Amygdala (tissue), 56 donors: ENCODE measurements at places on chromosomes 3 and 15.

DNA sequence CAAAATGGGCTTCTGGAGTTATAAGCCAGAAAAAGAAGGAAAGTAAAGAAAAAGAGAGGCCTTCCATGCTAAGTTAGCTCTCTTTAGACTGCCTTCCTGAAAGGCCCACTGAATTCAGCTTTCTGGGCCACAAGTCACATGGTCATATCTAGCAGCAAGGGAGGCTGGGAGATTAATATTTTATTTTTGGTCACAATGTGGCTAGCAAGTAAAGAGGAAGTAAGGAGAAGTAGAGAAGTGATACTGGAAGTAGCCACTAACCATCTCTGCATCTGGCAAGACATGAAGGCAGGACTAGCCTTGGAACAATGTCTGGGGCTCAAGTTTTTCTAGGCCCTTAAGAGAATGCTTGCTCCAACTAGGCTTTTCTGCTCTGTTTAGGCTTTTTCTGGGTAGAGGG lies 81.8 kb upstream of the UBE2E1 start:
- no peak for DNase-seq

GRCh38 chr3:30646181-30646876 lies 39.9 kb downstream of the TGFBR2 start:
- no peak for DNase-seq

DNA sequence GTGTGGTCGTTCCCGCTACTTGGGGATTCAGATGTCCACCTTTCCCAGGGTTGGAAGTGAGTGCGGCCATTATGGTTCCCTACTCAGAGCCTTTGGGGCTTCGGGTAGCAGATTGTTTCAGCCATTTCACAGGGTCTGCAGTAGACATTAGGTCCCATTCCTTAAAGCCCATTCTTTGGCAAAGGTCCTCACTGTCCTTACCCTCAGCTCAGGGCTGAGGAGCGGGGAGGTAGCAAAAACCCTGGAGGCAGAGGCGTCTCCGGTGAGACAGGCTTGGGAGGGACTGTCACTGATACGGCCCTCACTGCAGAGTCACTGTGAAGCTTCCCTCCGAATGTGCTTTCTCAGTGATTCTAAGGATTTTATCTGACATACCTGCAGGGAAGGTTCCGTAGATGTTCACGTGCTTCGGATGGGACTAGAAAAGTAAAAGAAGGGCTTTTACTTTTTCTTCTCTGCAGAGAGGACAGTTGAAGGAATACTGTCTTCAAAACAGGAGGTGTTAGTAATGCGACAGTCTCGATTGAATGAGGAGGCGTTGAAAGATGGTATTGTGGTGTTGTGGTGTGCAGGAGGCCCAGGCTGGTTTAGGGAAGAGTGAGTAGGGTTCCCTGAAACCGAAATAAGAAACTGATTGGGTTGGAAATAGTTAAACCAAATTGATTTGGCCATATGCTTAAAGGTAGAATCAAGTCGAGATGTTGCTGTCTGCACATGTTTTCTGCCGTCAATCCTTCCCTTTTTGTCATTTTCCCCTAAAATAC lies 630 bp downstream of the ATP6V1A start:
- DNase-seq, result no peak

DNA sequence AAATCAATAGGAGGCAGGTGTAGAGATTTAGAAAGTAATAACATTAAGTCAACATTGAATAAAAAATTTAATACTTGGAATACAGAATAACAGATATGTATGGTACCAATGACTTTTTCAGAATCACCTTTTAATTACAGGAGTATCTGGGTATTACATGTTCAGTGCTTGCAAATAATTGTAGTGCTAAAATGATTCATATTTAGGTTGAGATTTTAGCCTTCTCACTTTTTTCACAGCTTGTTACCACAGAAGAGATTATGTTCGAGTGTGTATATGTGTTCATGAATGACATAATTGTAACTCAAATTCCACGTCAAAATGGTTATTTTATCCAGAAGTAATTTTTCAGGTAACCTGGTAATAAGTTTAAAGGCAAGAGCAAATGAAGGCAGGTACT lies 187.9 kb upstream of the TBL1XR1 start:
- DNase-seq, result no peak

GRCh38 chr15:81357180-81357686 lies 16.8 kb downstream of the TMC3 start:
- no peak for DNase-seq

DNA sequence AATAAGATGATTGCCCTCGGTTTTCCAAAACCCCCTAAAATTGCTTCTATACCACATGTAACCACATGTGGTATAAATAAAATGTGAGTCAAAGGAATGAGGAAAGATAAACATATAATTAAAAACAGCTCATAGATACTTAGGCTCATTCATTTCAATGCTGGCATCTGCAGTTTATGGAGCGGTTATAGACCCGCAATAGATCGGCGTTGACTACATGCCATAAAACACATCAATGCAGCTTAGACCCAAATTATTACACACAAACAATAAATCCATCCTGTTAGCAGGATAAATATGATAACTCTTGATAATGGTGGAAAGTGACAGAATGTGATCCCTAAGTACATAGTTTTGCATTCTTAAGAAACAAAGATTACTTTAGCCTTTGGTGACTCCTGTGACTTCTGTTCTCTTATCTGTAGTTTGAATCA lies 143.7 kb downstream of the NR2F2 start:
- DNase-seq, result no peak

DNA sequence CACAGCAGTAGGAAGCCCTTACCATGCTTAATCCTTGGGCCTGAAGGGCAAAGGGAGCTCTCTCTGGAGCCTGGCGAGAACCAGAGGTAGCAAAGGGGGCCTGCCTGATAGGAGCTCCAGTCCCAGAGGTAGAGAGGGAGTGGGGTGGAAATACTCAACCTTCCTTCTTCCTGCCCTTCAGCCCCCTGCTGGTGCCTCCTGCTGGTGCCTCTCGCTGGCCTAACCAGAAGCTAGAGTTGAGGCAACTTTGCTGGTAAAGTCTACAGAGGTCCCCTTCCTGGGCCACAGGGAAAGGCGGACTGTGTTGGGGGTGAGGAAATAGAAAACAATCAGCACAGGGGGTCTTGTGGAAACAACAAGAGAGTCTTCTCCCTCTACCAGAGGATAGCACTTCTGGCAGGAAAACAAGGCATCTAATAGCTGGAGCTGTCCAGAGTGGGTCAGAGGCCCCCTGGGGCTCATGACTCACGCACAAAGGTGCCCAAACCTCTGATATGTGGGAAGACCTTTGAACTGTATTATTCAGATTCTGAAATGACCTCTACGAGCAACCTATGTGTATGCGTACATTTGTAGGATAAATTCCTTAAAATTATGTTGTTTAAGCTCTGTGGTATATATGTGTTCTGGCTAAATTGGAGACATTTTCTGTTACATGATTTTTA lies 133.9 kb downstream of the LRRC28 start:
- DNase-seq, result no peak

GRCh38 chr15:30922480-30923311 lies 19.0 kb downstream of the FAN1 start:
- DNase-seq, result peak; percentile 79

- DNase-seq, result no peak
These were observed 482.2 kb upstream of the CFAP20DC start for GRCh38 chr3:59531994-59532393.

- no peak for DNase-seq
These were observed 903 bp downstream of the SLC25A38 start for GRCh38 chr3:39383881-39384664.

DNA sequence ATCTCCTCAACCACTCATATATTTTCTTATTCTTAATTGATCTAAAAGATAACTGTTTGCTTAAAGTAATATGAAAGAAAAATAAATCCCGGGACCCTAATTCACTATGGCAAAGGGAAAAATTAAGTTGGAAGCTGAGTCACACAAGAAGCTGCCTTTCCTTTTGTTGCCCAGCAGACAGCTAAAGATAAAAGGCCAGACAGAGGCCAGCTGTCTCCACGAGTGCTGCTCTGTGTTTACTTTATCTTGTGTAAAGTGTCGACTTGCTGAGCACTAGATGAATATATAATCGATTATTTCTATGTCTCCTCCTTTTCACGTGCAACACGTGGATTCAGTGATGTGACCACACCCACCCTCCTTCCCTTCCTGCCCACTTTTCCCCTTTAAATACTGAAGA lies 52.8 kb upstream of the NSMCE3 start:
- no peak for DNase-seq

DNA sequence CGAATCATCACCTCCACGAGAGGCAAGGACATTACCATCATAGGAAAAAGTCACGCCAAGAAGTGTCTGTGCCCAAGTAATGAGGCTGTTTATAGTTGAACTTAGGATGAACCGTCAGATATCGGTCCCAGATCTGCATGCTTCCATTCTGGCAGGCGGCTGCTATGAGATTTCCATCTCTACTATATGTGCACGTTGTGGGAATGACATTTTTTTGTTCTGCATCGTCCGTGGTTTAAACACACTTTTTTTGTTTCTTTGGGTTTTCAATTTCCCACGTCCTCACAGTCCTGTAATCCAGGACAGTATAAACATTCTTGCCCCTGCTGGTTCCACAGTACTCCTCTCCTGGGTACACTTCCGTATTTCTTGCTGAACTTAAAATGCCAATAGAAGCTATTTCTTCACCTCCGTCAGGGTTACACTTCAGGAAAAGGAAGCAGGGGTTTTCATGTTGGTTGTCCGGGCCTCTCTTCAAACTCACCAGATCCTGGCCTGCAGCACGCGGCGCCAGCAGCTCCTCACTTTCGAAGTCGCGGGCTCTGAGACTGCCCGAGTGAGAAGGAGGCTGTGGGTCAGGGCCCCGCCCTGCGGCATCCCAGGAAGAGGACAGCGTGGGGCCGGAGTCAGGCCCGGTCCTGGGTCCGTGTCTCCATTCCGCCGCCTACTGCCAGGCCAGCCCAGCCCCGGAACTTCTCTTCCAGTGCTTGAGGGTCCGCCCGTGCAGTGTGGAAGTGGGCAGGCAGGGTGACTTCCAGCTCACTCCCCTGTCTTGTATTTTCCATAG lies 9.8 kb upstream of the TM4SF4 start:
- DNase-seq, result no peak

DNA sequence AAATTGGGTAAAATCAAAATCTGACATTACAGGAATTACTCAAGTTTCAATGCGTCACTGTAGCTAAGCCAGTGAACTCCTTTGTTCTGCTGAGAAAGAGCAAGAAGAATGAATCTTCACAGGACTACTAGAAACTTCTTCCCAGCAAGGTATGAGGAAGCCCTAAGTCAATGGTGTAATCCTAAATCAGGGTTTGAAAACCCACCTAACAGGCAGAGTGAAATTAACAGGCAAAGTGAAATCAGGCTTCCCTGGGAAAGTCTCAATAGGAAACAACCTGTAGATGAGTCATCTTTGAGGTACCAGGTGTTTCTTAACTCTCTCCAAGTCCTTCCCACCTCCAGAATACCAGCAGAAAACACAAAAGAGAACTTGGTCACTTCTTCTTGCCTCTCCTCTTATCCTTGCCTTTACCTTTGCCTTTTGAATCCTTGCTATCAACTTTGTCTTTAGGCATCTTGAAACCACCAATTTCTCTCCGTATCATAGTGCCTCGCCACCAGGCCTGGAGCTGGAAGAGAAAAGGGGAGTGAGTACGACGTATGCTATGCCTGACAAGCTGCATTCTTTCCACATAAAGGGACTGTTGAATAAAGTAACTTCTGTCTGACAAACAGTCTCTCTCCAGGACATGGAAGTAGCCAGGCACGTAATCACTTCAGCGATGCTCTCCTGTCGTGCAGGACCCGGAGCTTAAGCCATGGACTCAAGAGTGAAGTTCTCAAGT lies 60.6 kb upstream of the RPL35A start:
- no peak for DNase-seq

GRCh38 chr15:31489801-31490646 lies 163.4 kb downstream of the KLF13 start:
- no peak for DNase-seq

- DNase-seq, result no peak
These were observed 30.5 kb upstream of the TRPC1 start for GRCh38 chr3:142693136-142693853.

- DNase-seq, result no peak
These were observed 557.7 kb upstream of the SGO1 start for GRCh38 chr3:20743553-20744321.

DNA sequence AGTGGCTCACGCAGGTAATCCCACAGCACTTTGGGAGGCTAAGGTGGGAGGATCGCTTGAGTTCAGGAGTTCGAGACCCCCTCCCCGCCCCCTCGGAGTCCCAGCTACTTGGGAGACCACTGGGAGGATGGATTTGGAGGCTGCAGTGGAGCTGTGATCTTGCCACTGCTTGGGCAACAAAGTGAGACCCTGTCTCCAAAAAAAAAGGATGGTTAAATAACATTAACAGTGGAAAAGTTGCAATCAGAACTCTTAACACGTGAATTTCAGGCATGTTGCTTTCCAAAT lies 1.4 kb upstream of the TMEM87A start:
- DNase-seq, result no peak

- no peak for DNase-seq
These were observed 66.5 kb downstream of the MDFIC2 start for GRCh38 chr3:70245746-70246525.

- DNase-seq, result no peak
These were observed 14.2 kb upstream of the ADIPOQ start for GRCh38 chr3:186828340-186828739.

DNA sequence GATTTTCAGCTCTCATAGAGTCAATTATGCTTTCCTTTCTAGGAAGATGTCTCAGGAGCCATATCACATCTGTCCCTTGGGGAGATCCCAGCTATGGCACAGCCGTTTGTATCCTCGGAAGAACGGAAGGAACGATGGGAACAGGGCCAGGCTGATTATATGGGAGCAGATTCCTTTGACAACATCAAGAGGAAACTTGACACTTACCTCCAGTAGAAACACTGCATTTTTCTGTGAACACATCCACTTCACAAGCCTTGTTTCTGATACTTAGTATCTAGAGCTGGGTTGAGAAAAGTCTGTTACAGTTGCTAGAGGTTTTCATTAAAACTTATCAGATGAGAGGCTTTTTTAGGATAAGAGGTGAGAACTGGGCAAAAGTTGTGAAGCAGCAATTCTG lies 35.4 kb downstream of the GYG1 start:
- DNase-seq, result no peak

DNA sequence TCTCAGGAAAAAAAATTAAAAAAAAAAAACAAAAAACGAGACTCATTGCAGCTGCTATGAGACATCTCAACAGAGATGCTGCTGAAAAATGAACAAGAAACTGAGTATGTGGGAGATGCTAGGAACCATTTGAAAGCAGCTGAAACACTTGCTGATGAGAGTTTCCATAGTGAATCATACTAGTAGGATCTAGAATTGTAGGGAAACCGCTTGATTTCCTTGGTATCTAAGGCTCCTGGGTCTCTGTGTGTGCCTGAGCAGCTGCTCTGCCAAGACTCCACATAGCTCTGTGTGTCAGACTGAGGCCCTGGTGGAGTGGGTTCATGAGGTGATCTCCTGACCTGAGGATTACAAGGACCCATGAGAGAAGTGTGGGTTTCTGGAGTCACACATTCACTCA lies 313.4 kb upstream of the NECTIN3 start:
- DNase-seq, result no peak

GRCh38 chr3:178669758-178670157 lies 133.5 kb downstream of the KCNMB2 start:
- DNase-seq, result no peak

- DNase-seq, result no peak
These were observed 28.0 kb upstream of the HEG1 start for GRCh38 chr3:125083776-125084175.
